ENCODE measurements at places on chromosomes 1 and 21. TPM values are rescaled to one million over a fixed set of nuclear protein-coding genes. Genes with fewer than 3 reads are reported as not detected.

- DNase-seq, result peak; percentile 59
These were observed 32.7 kb upstream of the WASF2 start for GRCh38 chr1:27522432-27523336.

GRCh38 chr1:21468599-21468998 lies 28.7 kb downstream of the NBPF3 start:
- DNase-seq, result no peak

DNA sequence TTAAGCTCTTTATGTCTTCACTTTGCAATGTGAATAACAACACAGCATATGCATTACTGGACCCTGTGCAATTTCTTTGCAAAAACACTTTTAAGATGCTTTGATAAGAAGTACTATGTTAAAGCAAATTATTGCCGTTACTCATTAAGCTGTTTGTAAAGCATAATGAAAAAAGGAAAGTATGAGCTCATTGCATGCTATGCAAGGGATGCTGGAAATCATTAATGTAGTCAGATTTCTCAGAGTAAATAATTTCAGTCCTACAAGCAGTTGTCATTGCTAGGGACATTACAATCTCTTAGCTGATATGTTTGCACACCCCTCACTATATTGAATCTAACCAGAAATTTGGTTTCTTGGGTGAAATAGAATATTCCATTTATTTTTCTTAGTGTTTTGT lies 982.5 kb upstream of the ADGRL2 start:
- peak; percentile 8 for DNase-seq

METTL25B gene
- polyA plus RNA-seq, result 48.4 TPM

GRCh38 chr21:14773777-14774345 lies 227.7 kb upstream of the SAMSN1 start:
- DNase-seq, result no peak

ATAD3C gene
- 1.7 TPM for polyA plus RNA-seq

GRCh38 chr1:230267338-230268065 lies 158.6 kb downstream of the PGBD5 start:
- no peak for DNase-seq

FCGR3A gene
- 1.1 TPM for polyA plus RNA-seq

- DNase-seq, result peak; percentile 28
These were observed 1204.6 kb upstream of the TMPRSS15 start for GRCh38 chr21:19608101-19608621.

DNA sequence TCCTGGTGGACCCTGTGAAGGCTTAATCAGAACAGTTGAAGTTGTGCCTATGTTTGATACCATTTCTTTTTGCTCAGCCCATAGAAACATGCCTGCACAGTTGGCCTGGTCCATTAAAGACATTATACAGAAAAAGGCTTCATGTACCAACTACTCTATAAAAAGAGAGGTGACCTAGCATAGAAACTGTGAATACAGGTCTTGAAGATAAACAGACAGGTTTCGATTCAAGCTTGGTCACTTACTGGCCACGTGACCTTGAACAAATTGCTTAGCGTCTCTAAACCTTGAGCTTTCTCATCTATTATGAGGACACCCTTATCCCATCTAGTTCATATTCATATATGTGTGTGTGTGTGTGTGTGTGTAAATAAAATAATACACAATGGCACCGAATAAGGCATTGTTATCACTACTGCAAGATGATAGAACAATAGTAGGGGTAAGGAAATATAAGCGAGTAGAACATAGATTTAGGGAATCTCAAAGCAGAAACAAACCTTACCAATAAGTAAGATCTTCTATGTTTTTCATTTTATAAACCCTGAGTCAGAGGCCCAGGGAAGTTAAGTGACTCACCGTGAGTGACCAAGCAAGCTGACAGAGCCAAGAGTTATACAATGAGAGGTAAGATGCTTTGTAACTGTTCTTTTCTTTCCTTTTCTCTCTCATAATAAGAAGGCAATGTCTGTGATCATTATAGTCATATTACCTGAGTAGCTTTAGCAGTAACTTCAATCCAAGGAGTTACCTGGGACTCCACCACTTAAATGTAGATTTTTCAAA lies 476.8 kb upstream of the DEPDC1 start:
- DNase-seq, result no peak

DNA sequence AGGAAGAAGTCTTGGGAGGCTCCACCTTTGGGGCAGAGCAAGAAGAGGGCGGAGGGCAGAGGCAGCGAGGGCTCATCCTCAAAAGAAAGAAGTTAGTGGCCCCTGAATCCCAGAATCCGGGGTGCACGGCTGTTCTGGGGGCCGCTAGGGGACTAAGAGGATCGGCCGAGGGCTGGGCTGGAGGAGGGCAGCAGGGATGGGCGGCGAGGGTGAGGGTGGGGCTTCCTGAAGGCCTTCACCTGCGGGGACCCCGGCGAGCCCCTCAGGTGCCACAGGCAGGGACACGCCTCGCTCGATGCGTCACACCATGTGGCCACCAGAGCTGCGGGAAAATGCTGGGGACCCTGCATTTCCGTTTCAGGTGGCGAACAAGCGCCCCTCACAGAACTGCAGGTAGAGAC lies 23.9 kb downstream of the COL6A1 start:
- no peak for DNase-seq

GRCh38 chr1:110605901-110606656 lies at the start of gene KCNA2:
Gene KCNA2, minus strand, starts transcription at chr1:110606358. Its CDS starts 1,576 bp downstream, at chr1:110604782.
- peak; percentile 34 for DNase-seq

WNT3A gene
- 0.07 TPM for polyA plus RNA-seq

GRCh38 chr21:43866659-43867331 lies 1.8 kb downstream of the AGPAT3 start:
- no peak for DNase-seq

ZNF593OS gene
- 1.4 TPM for polyA plus RNA-seq

GRCh38 chr1:86064899-86065298 lies 91.7 kb downstream of the COL24A1 start:
- DNase-seq, result no peak

DNA sequence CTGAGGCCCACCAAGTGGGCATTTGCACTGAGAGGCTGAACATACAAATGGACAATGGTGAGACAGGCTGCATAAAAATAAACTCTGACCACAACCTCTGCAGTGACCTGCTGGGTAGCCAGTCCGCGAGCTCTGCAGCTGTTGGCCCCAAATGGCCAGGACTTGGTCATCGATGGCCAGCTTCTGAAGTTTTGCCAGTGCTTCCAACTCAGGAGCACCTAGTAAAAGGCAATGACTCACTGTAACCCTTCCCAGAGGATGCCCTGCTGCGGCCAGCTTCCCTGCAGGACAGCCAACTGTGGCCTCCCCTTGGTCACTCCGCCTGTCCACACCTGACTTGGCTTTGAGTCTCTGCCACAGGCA lies 185.4 kb downstream of the DYRK1A start:
- no peak for DNase-seq

AQP10 gene
- 0.13 TPM for polyA plus RNA-seq

GRCh38 chr1:171817511-171818265 lies 23.6 kb upstream of the DNM3 start:
- DNase-seq, result no peak

CD160 gene
- polyA plus RNA-seq, result 3.5 TPM

- DNase-seq, result no peak
These were observed 165.5 kb upstream of the KCNJ6 start for GRCh38 chr21:38081708-38082107.

GRCh38 chr21:33975548-33976081 lies 60.0 kb upstream of the ATP5PO start:
- no peak for DNase-seq

GRCh38 chr1:210248341-210248740 lies 15.7 kb downstream of the SERTAD4 start:
- DNase-seq, result no peak

DNA sequence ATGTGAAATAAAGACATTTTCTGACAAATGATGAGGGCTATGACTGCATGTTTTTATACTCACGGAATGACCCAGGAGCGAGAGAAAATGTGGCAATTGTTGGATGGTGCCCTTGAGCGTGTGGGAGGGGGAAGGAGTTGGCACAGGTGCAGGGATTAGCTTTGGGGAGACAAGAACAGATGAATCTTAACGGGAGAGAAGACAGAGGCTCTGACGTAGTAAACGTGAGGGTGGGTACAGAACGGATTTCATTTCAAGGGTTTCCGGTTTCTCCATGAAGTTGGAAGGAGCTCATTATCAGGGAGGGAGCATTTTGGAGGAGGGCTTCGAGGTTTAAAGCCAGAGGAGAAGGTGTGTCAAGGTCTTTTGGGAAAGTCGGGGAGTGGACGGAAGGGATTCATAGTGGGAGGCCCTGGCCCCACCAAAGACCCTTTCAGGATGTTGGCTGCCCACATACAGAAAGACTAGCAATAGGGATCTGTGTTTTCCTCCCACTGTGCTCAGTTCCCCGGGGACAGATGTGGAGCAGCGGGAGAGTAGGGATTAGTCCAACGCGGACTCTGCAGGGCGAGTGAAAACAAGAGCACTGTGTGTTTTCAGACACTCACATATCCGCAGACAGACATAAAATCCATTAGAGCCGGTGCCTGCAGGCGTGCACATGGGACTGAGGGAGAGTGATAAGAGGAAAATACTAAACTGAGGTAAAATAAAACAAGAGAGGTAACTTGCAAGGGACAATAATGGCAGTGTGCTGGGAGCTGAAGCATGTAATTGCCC lies 584.1 kb downstream of the AJAP1 start:
- no peak for DNase-seq

GRCh38 chr1:175427625-175428024 lies 235.0 kb upstream of the KIAA0040 start:
- DNase-seq, result no peak

GRCh38 chr1:21077085-21077484 lies 99.6 kb downstream of the EIF4G3 start:
- no peak for DNase-seq

NOC2L gene
- 56.4 TPM for polyA plus RNA-seq

GRCh38 chr1:88302843-88303486 lies 381.1 kb upstream of the PKN2 start:
- DNase-seq, result peak; percentile 42

GRCh38 chr1:200530623-200531261 lies 89.8 kb downstream of the KIF14 start:
- DNase-seq, result no peak

- DNase-seq, result peak; percentile 71
These were observed 9.8 kb upstream of the PHACTR4 start for GRCh38 chr1:28359592-28360239.

DNA sequence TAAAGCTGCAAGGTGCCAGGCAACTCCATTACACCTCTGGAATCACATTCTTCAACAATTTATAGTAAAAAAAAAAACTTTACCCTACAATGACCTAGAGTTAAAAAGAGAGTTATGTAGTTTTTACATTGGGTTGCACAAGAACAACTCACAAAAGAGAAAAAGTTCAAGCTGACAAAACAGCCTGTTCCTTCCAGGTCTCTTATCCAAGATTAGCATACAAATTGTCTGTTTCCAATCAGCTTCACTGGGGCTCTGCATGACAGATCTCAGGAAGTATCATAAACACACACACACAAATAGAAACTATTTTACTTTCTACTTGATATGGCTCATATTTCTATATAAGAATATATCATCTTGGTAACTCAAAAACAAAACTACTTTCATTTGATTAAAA lies 154.6 kb downstream of the PCNX2 start:
- DNase-seq, result no peak

DNA sequence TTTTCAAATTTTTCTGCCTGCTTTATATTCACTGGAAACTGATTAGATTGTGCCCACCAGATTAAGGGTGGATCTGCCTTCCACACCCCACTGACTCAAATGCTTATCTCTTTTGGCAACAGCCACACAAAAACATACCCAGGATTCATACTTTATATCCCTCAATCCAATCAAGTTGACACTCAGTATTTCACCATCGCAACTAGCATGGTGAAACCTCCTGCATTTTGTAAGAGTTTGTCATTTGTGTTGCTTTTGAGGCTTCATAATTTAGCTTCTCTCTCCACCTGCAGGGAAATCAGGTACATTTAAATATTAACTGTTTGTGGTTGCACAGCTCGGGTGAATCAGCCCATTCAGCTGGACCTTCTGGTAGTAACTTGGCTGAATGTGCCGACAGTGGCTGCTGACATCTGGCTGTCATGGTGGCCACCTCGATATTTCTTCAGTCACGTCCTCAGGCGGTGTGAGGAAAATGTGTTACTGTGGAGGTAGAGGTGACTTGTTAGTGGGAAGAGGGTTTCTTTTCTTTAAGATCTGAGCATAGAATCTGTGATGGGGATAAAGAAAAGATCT lies 224.0 kb downstream of the PTBP2 start:
- DNase-seq, result no peak

DYNLT4 gene
- not detected for polyA plus RNA-seq

- DNase-seq, result no peak
These were observed 357.6 kb downstream of the KIF26B start for GRCh38 chr1:245512181-245512888.

DNA sequence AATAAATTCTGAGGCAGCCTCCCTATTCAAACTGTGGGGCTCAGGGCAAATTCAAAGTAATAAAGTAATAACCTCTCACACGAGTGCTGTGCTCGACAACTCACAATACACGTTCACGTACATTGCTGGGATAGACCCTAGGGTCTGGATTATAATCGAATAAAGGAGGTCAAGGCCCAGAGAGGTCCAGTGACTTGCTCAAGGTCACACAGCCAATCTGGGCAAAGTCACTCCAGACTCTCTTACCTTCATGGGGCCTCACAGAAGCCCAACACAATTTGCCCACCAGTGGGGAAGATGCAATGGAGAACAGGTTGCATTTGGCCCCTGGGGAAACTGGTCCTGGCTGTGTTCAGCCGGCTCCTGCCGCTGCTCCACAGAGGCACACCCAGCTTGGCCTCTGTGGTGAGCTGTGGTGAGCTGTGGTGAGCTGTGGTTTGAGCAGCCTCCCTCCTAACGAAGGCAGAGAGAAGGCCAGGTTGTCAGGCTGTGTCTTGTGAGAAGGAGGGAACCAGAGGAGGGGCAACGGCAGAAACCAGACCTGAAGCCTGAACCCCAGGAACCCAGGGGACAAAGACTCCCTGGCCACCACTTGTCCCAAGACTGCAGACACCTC lies 35.1 kb downstream of the NUAK2 start:
- DNase-seq, result no peak
